NCI-H460 (cell line): ENCODE measurements at places on chromosomes 11 and 22. TPM values are rescaled to one million over a fixed set of nuclear protein-coding genes. Genes with fewer than 3 reads are reported as not detected.

- DNase-seq = no peak
These were observed 313.7 kb downstream of the MN1 start for GRCh38 chr22:27487600-27488452.

DNA sequence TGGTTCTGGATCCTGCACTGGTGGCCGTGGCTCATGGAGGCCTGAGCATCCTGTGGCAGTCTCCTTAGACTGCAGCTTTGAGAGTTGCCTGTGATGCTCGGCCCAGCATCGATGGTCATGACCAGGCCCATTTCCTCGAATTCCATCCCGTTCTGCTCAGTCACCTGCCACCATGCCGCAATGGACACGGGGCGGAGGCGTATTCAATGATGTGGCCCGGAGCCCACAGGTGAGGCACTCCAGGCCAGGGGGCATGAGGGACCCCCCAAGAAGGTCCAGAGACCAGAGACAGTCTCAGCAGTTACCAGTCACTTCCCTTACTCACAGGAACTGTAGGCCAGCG lies 53.6 kb downstream of the SHANK2 start:
- no peak for DNase-seq

The TRIM51 gene
- not detected in 2 replicates for total RNA-seq

The SH3BP1 gene
- 1.7 and 2.9 TPM in 2 replicates for total RNA-seq
